ENCODE measurements at places on chromosomes 1 and 21. TPM values are rescaled to one million over a fixed set of nuclear protein-coding genes. Genes with fewer than 3 reads are reported as not detected.

ZNF695 gene
- not detected for total RNA-seq

TFB2M gene
- total RNA-seq, result 9.1 TPM

TM2D1 gene
- 59.6 TPM for total RNA-seq

GRCh38 chr1:193456811-193457280 lies 270.4 kb upstream of the B3GALT2 start:
- no peaks in the 10 kb centered on the region for H3K36me3 ChIP-seq
- H3K4me3 ChIP-seq, result no peak overlapping the region
- H3K4me1 ChIP-seq, result no peaks in the 10 kb centered on the region
- no peaks in the 10 kb centered on the region for H3K27me3 ChIP-seq

GRCh38 chr1:80248886-80249285 lies 1242.4 kb upstream of the ADGRL4 start:
- no peak for DNase-seq
- H3K4me3 ChIP-seq, result no peak overlapping the region
- H3K27ac ChIP-seq, result no peak overlapping the region
- H3K36me3 ChIP-seq, result no peaks in the 10 kb centered on the region
- H3K4me1 ChIP-seq, result no peaks in the 10 kb centered on the region
- H3K27me3 ChIP-seq, result no peaks in the 10 kb centered on the region

GRCh38 chr1:164308101-164308500 lies 250.9 kb upstream of the PBX1 start:
- no peak overlapping the region for H3K4me3 ChIP-seq
- no peaks in the 10 kb centered on the region for H3K36me3 ChIP-seq
- H3K27ac ChIP-seq, result no peak overlapping the region

DNA sequence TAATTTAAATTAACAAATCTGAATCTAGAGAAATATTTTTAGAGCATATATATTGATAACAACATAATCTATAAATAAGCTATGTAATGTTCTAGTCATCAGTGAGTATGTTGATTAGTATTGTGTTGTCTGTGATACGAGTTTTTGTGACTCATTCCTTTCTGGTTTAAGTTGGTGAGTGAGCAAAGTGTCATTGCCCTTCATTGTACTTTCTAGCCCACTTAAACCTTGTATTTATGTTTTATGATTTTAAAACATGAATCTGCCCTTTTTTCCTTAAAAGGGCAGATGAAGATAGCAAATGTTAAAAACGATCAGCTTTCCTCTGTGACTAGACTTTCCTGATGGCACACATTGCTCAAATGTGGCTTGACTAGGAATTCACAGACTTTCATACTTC lies 38.5 kb downstream of the MACO1 start:
- no peaks in the 10 kb centered on the region for H3K27me3 ChIP-seq
- no peak overlapping the region for H3K27ac ChIP-seq
- H3K36me3 ChIP-seq, result no peaks in the 10 kb centered on the region
- no peak overlapping the region for H3K4me3 ChIP-seq
- no peak for DNase-seq

GRCh38 chr1:202968895-202969295 lies 1.8 kb upstream of the CYB5R1 start:
- no peaks in the 10 kb centered on the region for H3K36me3 ChIP-seq
- H3K27me3 ChIP-seq, result no peaks in the 10 kb centered on the region
- no peak for DNase-seq
- H3K27ac ChIP-seq, result no peak overlapping the region
- peaks cover 24% of the 10 kb centered on the region for H3K4me1 ChIP-seq

- H3K4me1 ChIP-seq, result peaks cover 25% of the 10 kb centered on the region
- peak overlapping the region; percentile 39 for H3K27ac ChIP-seq
- H3K27me3 ChIP-seq, result no peaks in the 10 kb centered on the region
- no peak for DNase-seq
- H3K4me3 ChIP-seq, result no peak overlapping the region
- peaks cover 3% of the 10 kb centered on the region for H3K36me3 ChIP-seq
Measured at GRCh38 chr1:224203243-224204016, 20.4 kb downstream of the DEGS1 start.

- H3K4me1 ChIP-seq, result peaks cover 24% of the 10 kb centered on the region
- peak overlapping the region; percentile 21 for H3K27ac ChIP-seq
- DNase-seq, result no peak
- H3K4me3 ChIP-seq, result no peak overlapping the region
- no peaks in the 10 kb centered on the region for H3K36me3 ChIP-seq
Measured at GRCh38 chr1:25664357-25665199, 48.0 kb downstream of the MAN1C1 start.

DNA sequence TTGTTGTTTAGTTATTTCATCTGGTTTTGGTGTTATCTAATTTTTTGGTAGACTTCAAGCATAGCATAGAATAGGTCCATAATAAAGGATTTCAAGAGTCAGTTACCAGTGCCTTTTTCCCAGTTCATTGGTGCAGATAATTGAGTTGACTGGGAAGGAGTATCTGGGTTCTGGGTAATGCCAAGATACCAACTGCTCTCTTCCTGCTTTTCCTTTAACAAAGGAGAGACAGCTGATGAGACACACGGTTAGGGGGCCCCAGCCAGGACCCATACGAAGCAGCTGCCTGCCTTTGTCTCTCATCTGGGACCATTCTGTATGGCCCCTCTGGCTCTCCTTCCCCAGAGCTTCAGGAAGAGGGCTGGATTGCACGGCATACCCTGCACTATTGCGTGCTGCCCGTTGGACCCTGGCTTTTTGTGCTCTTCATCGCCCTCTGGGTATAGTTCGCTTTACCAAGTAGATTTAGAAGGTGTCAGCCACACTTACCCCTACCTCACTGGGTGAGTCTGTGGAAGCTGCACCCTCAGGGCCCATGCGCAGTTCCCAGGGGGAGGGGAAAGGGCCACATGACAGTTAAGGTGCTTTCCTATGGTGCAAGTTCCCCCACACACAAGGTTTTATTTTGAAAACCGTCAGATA lies 7.0 kb downstream of the NAV1 start:
- H3K27ac ChIP-seq, result no peak overlapping the region
- no peaks in the 10 kb centered on the region for H3K27me3 ChIP-seq
- peaks cover 37% of the 10 kb centered on the region for H3K4me1 ChIP-seq
- no peaks in the 10 kb centered on the region for H3K36me3 ChIP-seq
- no peak overlapping the region for H3K4me3 ChIP-seq

DNA sequence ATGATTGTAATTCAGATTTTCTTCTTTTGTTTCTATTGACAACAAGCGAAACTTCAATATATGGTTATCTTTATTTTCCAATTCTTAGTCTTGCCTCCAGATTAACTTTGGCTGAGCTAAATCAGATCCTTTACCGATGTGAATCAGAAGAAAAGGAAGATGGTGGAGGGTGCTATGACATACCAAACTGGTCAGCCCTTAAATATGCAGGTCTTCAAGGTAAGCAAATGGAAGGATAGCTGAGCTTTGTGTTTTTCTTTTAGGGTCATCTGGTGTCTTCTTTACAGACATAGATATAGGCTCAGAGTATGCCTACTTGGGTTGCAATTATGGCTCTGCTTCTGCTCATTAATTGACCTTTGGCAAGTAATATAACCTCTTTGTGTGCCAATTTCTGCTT lies 37.7 kb downstream of the AGL start:
- H3K27me3 ChIP-seq, result no peaks in the 10 kb centered on the region
- H3K27ac ChIP-seq, result no peak overlapping the region
- H3K4me1 ChIP-seq, result no peaks in the 10 kb centered on the region
- H3K36me3 ChIP-seq, result peaks cover 98% of the 10 kb centered on the region

DNA sequence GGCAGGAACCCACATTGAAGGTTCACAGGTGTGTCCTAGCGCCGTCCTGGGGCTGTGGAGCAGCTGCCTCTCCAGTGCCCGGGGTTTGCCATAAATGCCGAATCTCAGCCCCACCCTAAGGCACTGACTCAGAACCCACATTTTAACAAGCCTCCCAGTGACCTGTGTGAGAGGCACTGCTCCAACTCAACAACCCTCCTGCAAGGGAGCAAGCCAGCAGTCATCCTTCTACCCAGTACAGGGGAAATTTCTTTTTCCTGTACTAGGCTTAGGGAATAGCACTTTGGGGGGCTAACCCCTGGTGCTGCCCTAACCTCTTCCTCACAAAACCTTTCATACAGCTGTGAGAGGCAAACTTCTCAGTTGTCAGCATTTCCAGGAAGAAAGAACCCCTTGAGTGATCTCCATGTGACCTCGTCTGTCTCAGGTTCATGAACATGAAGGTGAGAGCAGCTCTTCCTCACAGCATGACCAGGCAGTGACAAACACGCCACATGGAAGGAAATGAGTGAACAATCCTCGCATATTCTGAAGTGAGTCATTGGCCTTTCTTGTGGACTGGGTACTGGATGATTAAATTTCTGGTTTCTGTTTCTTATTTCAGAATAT lies 11.4 kb upstream of the BCAR3 start:
- DNase-seq, result no peak
- no peaks in the 10 kb centered on the region for H3K36me3 ChIP-seq
- H3K27ac ChIP-seq, result peak overlapping the region; percentile 48
- H3K27me3 ChIP-seq, result no peaks in the 10 kb centered on the region

DNA sequence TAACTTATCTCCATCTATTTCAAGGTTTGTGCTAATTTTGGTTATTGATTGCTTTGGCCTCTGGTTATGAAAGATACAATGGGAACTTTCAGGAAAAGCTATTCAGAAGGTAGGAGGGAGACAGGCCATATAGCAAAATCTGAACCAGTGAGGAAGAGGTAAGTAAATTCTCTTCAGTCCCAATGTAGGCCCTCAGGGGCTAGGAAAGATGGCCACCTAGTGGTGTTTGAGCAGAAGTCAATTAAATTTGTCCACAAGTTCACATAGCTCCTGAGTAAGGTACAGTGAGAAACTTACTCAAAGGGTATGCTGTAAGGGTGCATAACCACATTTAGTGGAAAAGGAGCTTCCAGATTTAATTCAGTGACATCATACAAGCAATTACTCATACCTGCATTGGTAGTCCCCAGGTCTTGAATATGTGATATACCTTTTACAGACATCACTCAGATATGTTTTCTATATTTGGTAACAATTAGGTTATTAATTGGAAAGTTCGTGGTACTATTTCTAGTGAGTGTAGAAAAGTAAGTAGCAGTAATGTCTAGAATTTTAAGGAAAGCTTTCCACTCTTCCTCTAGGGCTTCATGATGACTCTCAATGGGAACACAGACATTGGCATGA lies 21.4 kb upstream of the FMO1 start:
- H3K4me3 ChIP-seq, result no peak overlapping the region
- no peak overlapping the region for H3K27ac ChIP-seq
- peaks cover 18% of the 10 kb centered on the region for H3K4me1 ChIP-seq
- H3K27me3 ChIP-seq, result no peaks in the 10 kb centered on the region
- H3K36me3 ChIP-seq, result no peaks in the 10 kb centered on the region
